Stimulated activated CD4-positive, alpha-beta T cell treated with anti-CD3 and anti-CD28 coated beads, Interleukin-1b, Interleukin-23, amount 100 ng/mL, for 48 hours (primary cell): ENCODE measurements at places on chromosomes 5 and 9.

DNA sequence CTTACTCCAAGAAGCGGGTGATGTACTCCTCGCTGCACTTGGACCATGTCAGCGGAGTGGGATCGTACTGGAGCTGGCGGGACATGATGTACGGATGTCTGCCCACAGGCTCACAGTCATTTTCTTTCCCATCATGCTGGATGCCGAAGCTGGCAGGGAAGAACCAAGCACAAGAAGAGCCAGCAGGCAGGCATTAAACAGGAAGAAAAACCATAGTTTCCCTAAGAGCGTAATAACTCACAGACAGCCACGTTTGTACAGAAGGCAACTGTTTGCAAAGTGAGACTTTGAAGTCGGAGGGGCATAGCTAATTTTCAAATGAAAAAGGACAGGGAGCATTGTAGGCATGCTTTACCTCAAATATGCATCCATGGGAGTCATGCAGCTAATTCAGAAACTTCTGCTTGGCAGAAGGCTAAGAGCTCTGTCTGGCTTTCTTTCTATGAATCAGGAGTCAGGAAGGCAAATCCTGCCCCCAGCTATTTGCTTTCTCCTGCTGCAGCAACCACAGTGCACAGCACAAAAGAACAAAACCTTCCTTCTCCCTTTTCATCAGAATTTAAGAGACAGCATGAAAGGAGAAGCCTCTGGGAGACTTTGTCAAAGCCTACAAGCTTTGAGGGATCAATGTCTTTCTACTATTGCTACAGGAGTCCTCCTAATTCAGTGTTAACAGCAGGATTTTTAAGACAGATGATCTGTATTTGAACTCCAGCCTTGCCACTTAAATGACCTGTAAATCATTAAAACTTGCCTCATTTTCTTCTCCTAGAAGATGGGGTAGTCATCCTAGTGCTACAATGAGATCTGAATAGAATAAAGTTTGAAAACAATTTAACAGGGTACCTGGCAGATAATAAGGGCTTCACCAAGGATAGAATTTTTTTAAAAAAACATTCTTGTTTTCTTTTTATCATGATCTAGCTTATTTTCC lies 209.1 kb downstream of the TARS1 start:
- no peak for DNase-seq

GRCh38 chr9:38347946-38348345 lies 44.6 kb upstream of the ALDH1B1 start:
- DNase-seq = no peak

DNA sequence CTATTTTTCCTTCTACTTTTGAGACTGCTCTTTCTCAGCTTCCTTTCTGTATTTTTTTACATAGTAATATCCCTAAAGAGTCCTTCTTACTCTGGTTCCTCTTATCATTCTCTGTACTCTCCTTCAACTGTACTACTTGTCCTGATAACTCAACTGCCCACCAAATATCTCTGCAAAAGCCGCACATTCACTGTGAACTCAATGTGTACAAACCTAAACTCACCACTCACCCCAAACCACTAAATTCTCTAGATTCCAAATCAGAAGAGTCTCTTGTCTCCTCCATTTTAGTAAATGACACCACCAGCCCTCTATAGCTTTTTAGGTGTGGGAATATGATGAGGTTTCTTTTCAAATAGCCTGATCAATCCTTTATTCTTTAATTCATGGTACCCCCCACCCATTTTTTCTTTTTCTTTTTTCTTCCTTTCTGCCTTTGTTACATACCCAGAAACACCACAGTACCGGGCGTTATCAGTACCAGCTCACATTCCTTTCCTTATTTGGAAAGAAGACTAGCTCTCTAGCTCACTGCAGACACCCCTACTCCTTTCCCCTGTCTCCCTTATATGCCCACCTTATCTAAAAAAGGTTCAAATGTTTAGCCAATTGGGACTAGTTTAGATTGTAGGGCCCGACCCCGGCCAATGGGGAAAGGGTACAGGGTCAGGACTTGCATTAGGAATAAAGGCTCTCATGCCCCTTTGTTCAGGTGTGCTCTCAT lies 63.1 kb upstream of the RANBP6 start:
- no peak for DNase-seq

- DNase-seq = no peak
These were observed 147.9 kb downstream of the C5orf15 start for GRCh38 chr5:133820507-133820906.

DNA sequence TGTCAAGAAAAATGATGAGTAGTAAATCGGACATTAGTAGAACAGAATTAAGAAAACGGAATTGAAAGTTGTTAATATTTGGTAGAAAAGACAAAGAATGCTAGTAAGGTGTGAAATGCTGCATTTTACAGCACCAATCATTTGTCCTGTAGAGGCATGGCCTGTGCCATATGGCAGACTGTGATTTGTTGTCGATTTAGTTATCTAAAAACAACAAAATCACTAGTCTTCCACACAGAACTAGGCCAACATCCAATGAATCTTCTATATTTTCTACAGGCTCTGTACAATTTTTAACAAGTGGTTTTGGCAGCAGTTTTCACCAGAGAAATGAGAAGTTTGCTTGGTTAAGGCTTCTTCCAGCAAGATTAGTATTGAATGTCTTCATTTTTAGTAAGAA lies 10.4 kb downstream of the HNRNPK start:
- DNase-seq = no peak

DNA sequence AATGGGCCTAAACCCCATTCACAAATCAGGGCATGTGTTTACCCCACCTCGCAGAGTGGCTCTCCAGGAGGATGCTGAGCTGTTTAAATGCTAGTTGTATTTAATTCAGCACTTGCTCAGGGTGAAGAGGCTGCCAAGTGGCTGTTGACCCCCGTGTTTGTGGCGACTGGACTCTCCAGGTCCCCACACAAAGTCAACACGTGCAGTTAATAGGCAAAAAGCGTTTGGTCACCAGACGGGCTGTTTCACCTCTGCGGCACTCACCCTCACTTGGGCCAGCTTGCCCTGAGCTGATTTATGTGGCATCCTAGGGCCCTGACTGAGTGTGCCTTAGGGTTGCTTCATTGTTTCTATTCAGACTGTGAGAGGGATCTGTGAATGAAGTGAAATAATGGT lies 152.3 kb downstream of the GAS1 start:
- DNase-seq = no peak

- no peak for DNase-seq
These were observed 134.9 kb upstream of the RAD23B start for GRCh38 chr9:107148216-107148615.

DNA sequence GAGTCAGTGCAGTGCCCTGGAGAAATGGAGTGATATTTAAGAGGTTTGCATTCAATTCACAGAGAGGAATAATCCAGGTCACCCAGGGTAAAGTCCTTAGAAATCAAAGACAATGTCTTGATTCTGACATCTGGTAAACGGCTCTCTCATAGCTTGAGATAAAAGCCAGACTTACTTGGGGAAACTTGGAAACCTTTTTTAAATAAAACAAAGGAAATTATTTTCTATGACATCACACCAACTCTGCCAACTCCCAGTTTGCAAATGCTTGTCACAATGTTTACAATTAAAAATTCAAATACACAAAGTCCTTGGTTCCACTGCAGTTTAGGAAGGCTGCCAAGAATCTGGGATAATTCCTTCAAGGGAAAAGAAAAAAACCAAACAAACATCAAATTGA lies 255.1 kb upstream of the NREP start:
- no peak for DNase-seq

DNA sequence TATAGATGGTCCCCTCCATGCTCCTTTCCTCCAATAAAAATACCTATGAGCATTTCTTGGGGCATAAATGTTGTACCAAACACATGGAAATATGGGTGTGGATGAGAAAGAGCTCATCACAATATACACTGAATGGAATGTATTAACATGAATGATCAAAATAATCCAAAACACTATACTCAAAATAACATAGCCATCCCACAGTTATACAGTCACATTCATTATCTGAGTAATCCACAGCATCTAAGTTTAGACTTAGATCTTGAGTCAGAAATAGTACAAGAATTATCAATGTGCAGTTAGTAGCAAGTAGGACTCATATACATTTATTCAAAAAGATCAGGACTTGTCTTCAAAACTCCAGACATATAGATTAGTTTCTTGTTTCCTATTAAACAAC lies 175.2 kb upstream of the NREP start:
- DNase-seq = no peak

GRCh38 chr9:63817622-63818518 lies 1467.1 kb downstream of the FOXD4L5 start:
- peak; percentile 67 for DNase-seq

DNA sequence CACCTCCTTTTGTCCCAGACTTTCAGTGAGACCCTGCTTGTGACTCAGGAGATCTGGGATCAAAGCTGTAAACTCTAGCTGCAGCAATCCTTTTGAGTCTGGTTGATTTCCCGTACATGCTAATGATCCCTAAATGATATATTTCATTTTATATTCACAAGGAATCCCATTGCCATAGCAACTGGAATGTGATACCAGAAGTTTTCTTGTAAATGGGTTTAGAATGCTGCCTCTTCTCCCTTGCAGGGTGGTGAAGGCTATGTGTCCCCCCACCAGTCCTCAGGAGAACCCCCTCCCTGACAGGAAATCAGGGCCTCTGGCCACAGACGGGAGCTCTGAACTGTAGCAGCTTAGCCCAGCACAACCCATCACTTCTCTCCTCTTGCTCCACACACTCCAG lies 215.0 kb downstream of the FSTL4 start:
- DNase-seq = no peak

DNA sequence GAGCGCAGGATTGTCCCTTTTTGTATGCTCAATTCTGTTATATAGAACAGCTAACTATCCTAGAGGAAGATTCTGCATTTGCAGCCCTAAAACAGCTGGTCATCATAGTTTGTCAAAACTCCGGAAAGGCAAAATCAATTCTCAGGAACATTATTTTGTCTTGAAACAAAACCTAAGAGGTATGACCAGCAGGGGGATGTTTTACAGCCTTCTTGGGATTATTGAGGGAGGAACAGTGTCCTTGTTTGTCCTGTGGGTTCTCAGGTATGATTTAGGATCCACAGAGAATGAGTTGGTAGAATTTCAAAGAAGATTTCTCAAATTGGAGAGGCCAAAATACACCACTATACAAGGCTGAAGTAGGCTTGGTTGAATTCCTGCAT lies 136.4 kb downstream of the ZSWIM6 start:
- no peak for DNase-seq

GRCh38 chr9:14348373-14349145 lies 34.6 kb upstream of the NFIB start:
- DNase-seq = no peak
